Fibroblast of lung (primary cell): ENCODE measurements at places on chromosomes 12 and 14. TPM values are rescaled to one million over a fixed set of nuclear protein-coding genes. Genes with fewer than 3 reads are reported as not detected.

The TRMT61A gene
- 4.2 and 5.0 TPM in 2 replicates for polyA plus RNA-seq

The LRIG3 gene
- 26.2 and 37.1 TPM in 2 replicates for polyA plus RNA-seq

The PAX9 gene
- 0.03 TPM in 1 of 2 replicates, not detected in the other for polyA plus RNA-seq

The HEBP1 gene
- polyA plus RNA-seq: 60.0 and 78.2 TPM in 2 replicates
